Activated CD4-positive, alpha-beta T cell treated with anti-CD3 and anti-CD28 coated beads, Interleukin-2, amount 10 ng/mL, durations not matched to agents 24 days and 14 days (primary cell): ENCODE measurements at places on chromosomes 16 and 17. TPM values are rescaled to one million over a fixed set of nuclear protein-coding genes. Genes with fewer than 3 reads are reported as not detected.

DNA sequence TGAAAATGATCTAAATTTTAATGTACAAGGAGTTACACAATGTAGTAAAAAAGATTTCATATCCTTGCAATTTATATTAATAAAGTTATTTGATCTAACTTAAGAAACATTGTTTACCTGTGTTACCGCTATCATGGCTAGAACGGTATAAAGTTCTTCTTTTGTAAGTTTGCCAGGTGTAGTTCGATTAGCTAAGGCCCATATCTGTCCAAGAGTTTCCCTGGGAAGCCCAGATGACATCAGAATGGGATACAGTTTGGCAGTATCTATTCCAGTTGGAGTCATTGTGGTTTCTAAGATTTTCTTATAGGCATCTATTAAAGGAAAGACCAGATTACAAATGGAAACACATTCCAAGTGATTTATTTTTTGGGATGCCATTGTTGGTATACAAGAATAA lies 37.5 kb downstream of the SYNRG start:
- no peak for DNase-seq

GRCh38 chr17:32152130-32152529 lies 9.8 kb downstream of the RHOT1 start:
- no peak for DNase-seq

DNA sequence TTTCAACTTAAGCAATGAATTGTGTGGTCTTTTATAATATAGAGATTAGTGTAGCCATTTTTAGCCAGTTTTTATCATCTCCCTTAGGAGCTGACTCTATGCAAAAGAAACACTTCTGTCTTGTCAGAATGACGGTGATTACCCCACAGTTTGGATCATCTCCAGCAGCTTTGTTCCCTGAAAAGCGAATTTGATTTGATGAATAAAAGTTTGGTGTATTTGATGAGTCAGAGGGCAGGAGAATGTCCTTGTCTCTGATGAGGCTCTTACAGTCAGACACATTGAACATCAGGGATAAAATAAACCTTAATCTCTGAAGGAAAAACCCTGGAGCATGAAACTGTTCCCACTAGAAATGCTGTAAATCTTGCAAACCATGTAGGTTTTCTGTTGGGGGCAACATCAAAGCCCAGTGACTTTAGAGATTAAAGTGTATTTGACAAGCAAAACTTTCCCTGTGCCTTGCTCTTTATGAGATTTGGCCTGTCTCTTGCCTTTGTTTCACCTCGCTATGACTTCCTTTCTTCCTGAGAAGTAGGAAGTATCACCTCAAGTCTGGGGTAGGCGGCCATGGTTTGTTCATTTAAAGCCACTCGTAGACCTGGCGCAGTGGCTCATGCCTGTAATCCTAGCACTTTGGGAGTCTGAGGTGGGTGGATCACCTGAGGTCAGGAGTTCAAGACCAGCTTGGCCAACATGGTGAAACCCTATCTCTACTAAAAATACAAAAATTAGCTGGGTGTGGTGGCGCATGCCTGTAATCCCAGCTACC lies 209.3 kb downstream of the FTO start:
- peak; percentile 71 for DNase-seq

The HMOX2 gene
- total RNA-seq: 64.3 and 70.0 TPM in 2 replicates

The CBLN1 gene
- total RNA-seq: not detected in 2 replicates

GRCh38 chr17:67212231-67212630 lies 32.8 kb downstream of the HELZ start:
- DNase-seq: no peak

DNA sequence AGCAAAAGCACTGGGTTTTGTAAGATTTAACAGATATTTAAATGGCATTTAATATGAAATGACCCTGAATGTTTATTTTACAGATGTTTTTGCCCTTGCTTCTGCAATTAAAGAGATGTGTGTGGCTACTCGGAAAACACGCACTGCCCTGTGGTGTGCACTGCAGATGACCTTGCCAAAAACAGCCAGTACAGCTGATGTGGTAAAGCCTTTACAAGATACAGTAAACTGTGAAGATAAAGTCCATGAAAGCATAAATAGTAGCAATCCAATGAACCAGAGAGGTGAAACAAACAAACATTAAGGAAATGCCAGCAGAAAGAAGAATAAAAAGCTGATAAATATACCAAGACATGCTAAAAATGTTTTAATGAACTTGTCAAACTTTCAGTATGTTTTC lies 15.7 kb downstream of the CCDC43 start:
- peak; percentile 24 for DNase-seq

The TLCD3A gene
- 42.3 and 43.1 TPM in 2 replicates for total RNA-seq
